ENCODE measurements at places on chromosomes 16 and 17.

GRCh38 chr16:48112600-48112999, 43.2 kb downstream of the ABCC12 start:
- no peaks in the 10 kb centered on the region for H3K36me3 ChIP-seq
- H3K27me3 ChIP-seq: no peaks in the 10 kb centered on the region
- H3K4me1 ChIP-seq: no peaks in the 10 kb centered on the region
- no peak for DNase-seq
- no peak overlapping the region for H3K4me3 ChIP-seq

DNA sequence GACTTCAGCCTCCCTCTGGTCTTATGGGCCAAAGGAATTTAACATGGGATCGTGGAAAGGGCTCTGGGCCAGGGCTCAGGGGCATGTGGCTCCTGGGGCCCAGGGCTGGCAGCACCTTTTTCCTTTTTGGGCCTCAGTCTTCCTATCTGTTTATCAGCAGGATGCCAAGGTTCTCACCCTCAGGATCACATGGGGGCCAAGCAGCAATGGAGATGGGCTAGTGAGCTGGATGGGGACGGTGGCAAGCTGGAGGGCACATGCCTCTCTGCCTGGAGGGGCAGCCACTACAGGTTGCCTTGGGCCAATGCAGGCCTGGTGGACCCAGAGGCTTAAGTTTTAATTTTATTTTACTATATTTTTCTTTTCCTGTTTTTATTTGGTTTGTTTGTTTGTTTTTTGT, 95.4 kb downstream of the CYLD start:
- H3K36me3 ChIP-seq: no peaks in the 10 kb centered on the region
- peaks cover 8% of the 10 kb centered on the region for H3K27me3 ChIP-seq
- DNase-seq: no peak
- H3K4me3 ChIP-seq: no peak overlapping the region

- peak within 1 kb of the TSS; percentile 32 for H3K27ac ChIP-seq
- peaks cover 8% of the 10 kb centered on the region for H3K4me1 ChIP-seq
- no peaks in the 10 kb centered on the region for H3K27me3 ChIP-seq
- no peaks in the 10 kb centered on the region for H3K36me3 ChIP-seq
- peak within 1 kb of the TSS; percentile 43 for H3K4me3 ChIP-seq
These were observed at the start of gene CD300LF for GRCh38 chr17:74712756-74713155. Gene CD300LF, minus strand, starts transcription at chr17:74712923. Its CDS starts 57 bp downstream, at chr17:74712866.

GRCh38 chr16:80804526-80805383, at the start of gene CDYL2:
Gene CDYL2, minus strand, starts transcription at chr16:80804598. Its CDS starts 425 bp downstream, at chr16:80804173.
- DNase-seq: peak; percentile 79
- H3K36me3 ChIP-seq: no peaks in the 10 kb centered on the region
- no peak within 1 kb of the TSS for H3K27ac ChIP-seq
- peak within 1 kb of the TSS; percentile 60 for H3K4me3 ChIP-seq

Measured in upper lobe of right lung (tissue), 1 donor.